ENCODE measurements at places on chromosomes 7 and 10. TPM values are rescaled to one million over a fixed set of nuclear protein-coding genes. Genes with fewer than 3 reads are reported as not detected.

The ALOX5 gene
- total RNA-seq, result not detected

The RET gene
- 0.74 TPM for total RNA-seq

The THSD7A gene
- 0.30 TPM for total RNA-seq

The MYL10 gene
- not detected for total RNA-seq

The ENTPD1 gene
- total RNA-seq, result 0.09 TPM

The ZNF117 gene
- 10.7 TPM for total RNA-seq

The CYP2C19 gene
- total RNA-seq, result not detected

The PYROXD2 gene
- 12.5 TPM for total RNA-seq

The BMPR1A gene
- 69.8 TPM for total RNA-seq

The ATRNL1 gene
- total RNA-seq, result 0.97 TPM

The PITX3 gene
- not detected for total RNA-seq

The NANOS1 gene
- total RNA-seq, result 0.23 TPM

The CALHM2 gene
- total RNA-seq, result 12.1 TPM

The ZNF248 gene
- 10.4 TPM for total RNA-seq

The PPP1R17 gene
- not detected for total RNA-seq

The LMOD2 gene
- total RNA-seq, result not detected

The SLC39A12 gene
- not detected for total RNA-seq

The GJD4 gene
- total RNA-seq, result not detected

The KEL gene
- not detected for total RNA-seq

The UCMA gene
- not detected for total RNA-seq

The PRSS1 gene
- total RNA-seq, result not detected

The STAMBPL1 gene
- 19.6 TPM for total RNA-seq

The TLX1 gene
- not detected for total RNA-seq

The TBX20 gene
- 8.6 TPM for total RNA-seq

The HNRNPH3 gene
- total RNA-seq, result 38.9 TPM

The TNRC18 gene
- 36.8 TPM for total RNA-seq

The OR2A12 gene
- not detected for total RNA-seq

The SPDYE11 gene
- not detected for total RNA-seq

The ACSM6 gene
- not detected for total RNA-seq

The FOXI2 gene
- not detected for total RNA-seq

The TRIM73 gene
- 0.59 TPM for total RNA-seq

The CCL24 gene
- not detected for total RNA-seq

The STEAP1 gene
- 12.5 TPM for total RNA-seq

The SH2D4B gene
- not detected for total RNA-seq

The EPO gene
- not detected for total RNA-seq

The AKR1E2 gene
- total RNA-seq, result 22.6 TPM

The FKBP9 gene
- 320 TPM for total RNA-seq

The CYP26C1 gene
- 0.09 TPM for total RNA-seq

The SYNPO2L gene
- 0.42 TPM for total RNA-seq

The CHAT gene
- not detected for total RNA-seq

The SDK1 gene
- 0.46 TPM for total RNA-seq

The SEPTIN7 gene
- total RNA-seq, result 251 TPM

The PTPN20 gene
- 0.59 TPM for total RNA-seq

The TEX47 gene
- not detected for total RNA-seq

The FZD8 gene
- 25.2 TPM for total RNA-seq

The PON1 gene
- total RNA-seq, result not detected

The MGAM2 gene
- total RNA-seq, result not detected

The ANXA8L1 gene
- 2.9 TPM for total RNA-seq

The ABCC2 gene
- total RNA-seq, result 0.89 TPM

The LDB3 gene
- total RNA-seq, result 0.30 TPM

The NPFFR1 gene
- total RNA-seq, result not detected

The CDK14 gene
- total RNA-seq, result 48.7 TPM

The DNAAF5 gene
- 24.6 TPM for total RNA-seq

The FAM25G gene
- total RNA-seq, result not detected

Data from smooth muscle cell of the umbilical artery (primary cell).